ENCODE measurements at places on chromosomes 3 and 15.

DNA sequence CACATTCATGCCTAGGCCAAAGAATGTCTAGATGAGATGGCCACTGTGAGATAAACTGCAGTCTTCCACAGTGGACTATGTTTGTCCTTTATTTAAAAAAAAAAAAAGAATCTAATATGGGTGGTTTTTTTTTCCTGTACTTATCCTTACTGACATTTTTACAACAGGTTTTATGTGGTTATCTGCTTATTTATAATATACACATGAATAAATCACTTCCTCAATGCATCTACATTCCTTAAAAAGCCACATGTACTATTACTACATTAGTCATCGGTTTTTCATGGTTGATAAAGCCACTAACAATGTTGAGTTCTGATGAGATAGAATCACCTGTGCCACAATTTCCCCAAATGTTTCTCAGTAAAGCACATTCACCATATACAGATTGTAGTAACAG, 341.3 kb upstream of the THBS1 start:
- peak; percentile 39 for DNase-seq

GRCh38 chr3:197366301-197367044, 68.1 kb upstream of the DLG1 start:
- DNase-seq, result no peak

- peak; percentile 3 for DNase-seq
Measured at GRCh38 chr15:94522125-94522524, 290.8 kb downstream of the MCTP2 start.

- DNase-seq, result no peak
Measured at GRCh38 chr15:67836477-67836876, 3.4 kb downstream of the RNU6-1 start.

- no peak for DNase-seq
Measured at GRCh38 chr3:42019953-42020260, 58.0 kb upstream of the ULK4 start.

GRCh38 chr3:66414846-66415245, 86.0 kb downstream of the LRIG1 start:
- no peak for DNase-seq

- no peak for DNase-seq
Measured at GRCh38 chr3:128394033-128394432, 72.7 kb downstream of the DNAJB8 start.

DNA sequence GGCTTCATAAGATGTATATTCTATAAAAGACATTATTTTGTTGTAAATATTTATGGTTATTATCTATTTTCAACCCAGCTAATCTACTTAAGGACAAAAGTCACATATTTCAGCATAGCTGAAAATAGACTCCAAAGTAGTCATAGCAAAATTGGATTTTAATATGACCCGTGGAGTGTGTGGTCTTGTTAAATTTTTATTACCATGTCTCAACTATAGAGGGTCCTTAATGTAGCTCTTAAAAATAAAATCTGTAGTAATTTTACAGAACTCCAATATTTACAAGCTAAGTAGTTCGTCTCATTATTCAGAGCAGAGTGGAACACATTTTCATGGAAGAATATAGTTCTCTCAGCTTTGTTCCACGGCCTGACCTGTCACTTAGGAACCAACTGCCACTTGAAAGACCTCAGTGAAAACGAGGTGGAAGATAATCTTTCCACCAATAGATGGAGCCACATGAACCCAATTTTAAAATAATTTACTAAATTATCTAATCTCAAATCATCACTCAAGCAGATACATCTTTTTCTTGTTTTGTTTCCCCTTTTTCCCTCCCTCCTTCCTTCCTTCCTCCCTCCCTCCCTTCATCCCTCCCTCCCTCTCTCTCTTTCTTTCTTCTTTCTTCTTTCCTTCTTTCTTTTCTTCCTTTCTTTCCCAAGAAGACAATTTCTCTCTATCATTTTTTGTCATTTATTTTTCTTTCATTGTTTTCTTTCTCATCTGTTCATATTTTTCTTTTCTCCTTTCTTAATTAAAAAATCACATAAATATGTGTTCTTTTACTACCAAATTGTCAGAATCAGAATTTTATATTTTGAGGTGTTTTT, 97.2 kb downstream of the CLDN1 start:
- no peak for DNase-seq

- no peak for DNase-seq
Measured at GRCh38 chr3:63661242-63661641, 8.8 kb downstream of the SNTN start.

- DNase-seq, result no peak
Measured at GRCh38 chr3:71177375-71177774, 406.2 kb downstream of the FOXP1 start.

- peak; percentile 49 for DNase-seq
Measured at GRCh38 chr3:49799761-49800160, at the start of gene CDHR4. TSS of gene CDHR4 (minus strand) at chr3:49799873. CDS start at chr3:49799812, 61 bp downstream.

DNA sequence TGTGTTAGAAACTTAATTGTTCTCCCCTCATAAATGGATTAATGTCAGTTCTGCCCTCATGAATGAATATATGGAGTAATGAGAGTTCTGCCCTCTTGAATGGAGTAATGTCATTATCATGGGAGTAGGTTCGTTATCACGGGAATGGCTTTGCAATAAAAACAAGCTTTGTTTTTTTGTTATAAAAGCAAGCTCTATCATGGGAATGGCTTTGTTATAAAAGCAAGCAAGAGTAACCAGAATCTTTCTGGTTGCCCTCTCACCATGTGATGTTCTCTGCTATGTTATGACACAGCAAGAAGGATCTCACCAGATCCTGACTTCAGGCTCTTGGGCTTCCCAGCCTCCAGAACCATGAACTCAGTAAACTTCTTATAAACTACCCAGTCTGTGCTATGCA, 38.4 kb upstream of the UBL7 start:
- no peak for DNase-seq

DNA sequence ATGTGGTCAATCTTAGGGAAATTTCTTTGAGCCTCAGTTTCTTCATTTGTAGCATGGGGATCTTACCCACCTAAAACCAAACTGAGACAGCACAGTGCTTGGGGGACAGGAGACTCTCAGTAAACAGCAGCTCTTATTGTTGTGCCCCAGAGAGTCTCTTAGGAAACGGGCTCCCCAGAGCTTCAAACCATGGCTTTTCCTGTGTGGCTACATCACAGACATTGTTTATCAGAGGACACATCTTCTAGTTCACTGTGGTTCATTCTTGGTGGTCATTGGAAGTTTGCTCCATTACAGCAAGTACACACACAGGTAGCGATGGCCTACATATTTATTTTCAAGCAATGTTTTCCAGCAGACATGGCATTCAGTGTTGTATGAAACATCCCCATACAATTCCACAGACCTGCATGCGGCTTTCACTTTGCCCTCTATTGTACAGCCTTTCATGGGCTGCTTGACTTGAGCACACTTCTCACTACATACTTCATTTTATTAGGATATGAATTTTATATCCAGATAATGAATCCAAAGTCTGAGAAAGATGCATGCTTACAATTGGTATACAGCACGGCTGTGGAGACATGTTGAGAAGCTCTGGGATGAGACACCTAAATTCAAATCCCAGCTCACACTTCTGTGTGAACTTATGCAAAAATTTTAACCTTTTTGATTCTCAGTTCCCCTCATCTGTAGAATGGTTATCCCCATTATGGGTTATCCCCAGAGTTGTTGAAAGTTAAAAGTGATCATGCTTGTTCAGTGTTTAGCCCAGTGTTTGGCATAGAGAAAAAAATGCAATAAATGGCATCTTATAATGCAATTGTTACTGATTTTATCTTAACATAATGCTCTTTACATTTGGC, 84.8 kb upstream of the ICE2 start:
- DNase-seq, result no peak
